ENCODE measurements at places on chromosomes 7 and 10.

DNA sequence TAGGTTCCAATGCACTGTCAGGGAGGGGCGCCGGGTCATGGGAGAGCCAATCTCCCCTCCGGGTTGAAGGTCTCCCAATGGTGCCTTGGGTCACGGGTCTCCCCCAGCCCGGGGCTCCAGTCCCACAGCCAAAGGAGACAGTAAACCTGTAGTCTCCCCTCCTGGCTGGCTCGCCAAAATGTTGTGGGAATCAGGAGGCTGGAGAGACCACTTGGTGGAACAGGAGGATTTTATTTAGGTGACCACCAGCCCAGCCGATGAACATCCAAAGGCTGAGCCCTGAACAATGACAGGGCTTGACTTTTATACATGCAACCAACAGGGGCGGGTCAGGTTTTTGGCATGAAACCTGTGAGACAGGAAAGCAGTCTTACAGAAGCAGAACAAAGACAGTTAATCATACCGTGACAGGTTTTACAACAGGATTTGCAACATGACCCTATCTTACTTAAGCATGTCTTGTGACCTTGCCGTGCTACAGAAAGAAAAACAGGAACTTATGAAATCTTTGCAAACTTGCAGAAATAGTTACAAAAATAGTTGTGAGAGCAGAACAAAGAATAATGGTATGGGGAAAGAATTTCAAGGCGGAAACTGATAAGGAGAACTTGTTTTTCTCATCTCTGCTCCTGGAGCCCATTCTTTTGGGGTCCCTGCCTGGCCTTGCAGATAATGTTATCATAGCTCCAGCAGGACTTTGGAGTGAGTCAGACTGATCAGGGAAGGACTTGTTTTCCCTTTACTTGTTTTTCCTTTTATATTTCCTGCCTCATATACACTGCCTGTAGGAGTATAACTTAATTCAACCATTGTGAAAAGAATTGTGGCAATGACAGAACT is 7.1 kb downstream of the ERV3-1 start:
- no peak for DNase-seq

DNA sequence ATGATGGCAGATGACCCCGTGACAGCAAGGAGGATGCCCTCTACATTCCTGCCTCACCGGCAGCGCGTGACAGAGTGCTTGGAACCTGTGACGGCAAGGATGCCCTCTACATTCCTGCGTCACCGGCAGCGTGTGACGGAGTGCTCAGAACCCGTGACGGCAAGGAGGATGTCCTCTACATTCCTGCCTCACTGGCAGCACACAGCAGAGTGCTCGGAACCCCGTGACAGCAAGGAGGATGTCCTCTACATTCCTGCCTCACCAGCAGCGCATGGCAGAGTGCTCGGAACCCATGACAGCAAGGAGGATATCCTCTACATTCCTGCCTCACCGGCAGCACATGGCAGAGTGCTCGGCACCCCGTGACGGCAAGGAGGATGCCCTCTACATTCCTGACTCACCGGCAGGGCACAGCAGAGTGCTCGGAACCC is 231.0 kb downstream of the DIP2C start:
- DNase-seq = no peak

- DNase-seq = no peak
Observed at GRCh38 chr10:66958466-66958865, 32.6 kb downstream of the LRRTM3 start.

GRCh38 chr10:89224739-89225443 is 17.8 kb upstream of the CH25H start:
- no peak for DNase-seq

- DNase-seq = no peak
Observed at GRCh38 chr7:47912332-47912731, 35.9 kb downstream of the PKD1L1 start.

GRCh38 chr10:65325913-65326312 is 1599.9 kb upstream of the LRRTM3 start:
- no peak for DNase-seq

- DNase-seq = no peak
Observed at GRCh38 chr7:147492606-147493005, 1098.0 kb upstream of the C7orf33 start.

DNA sequence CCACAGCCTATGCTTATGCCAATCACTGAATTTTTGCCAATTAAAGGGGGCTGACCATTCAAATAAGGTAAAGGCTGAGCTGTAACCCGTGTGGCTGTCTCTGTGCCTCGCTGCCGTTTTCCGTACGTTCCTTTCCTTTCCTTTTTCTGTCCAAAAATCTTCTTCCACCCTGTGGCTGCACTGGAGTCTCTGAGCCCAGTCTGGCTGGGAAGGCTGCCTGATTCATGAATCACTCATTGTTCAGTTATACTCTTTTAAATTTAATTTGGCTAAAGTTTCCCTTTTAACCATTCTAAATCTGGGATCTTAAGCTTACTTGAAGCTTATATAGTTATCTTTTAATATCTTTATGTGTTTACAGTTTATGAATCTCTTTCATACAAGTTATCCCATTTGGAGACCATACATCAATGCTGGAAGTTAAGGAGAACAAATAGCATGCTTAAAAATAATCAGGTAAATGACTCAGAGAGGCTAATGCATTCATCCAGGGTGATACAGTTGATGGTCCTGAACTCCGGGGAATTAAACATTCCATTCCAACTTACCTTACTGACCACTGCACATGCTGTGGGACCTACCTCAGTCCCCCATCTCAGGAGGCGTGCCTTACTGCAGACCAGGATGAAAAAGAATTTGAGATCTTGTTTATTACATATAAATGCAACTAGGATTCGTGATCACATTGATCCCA is 385.3 kb upstream of the ADARB2 start:
- DNase-seq = no peak

GRCh38 chr7:150999497-151000230 is 8.8 kb downstream of the NOS3 start:
- DNase-seq = no peak

GRCh38 chr10:11154849-11155498 is 137.3 kb downstream of the CELF2 start:
- DNase-seq = no peak

DNA sequence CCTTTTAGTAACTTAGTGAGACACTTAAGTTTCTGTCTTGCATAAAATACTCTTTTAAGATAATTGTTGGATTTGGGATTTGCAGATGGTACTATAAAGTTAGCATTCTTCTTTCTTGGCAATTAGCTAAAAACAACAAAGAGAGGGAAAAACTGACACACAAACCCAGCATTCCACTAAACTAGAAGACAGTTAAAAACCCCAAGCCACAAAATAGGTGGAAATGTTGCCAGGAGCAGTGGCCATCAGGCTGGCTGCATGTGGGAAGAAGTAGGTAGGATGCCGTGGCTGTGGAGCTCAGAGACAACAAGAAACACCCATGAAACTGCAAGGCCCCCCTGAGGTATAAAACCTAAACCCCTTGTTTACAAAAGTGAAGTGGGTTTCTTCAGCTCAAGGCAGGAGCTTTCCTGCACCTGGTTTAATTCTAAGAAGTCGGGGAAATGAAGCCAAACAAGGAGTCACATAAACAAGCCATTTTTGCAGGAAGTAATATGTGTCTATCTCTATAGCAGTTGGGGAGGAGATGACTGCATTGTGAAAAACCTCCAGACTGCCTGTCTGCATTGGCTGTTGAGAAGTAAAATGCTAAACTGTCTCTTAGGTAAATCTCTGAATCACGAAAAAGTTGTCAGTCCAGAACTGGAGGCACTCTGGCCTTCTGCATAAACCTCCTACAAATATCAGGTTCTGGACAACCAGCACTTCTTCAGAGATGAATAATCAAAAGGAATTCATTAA is 9.5 kb downstream of the RAB18 start:
- no peak for DNase-seq

DNA sequence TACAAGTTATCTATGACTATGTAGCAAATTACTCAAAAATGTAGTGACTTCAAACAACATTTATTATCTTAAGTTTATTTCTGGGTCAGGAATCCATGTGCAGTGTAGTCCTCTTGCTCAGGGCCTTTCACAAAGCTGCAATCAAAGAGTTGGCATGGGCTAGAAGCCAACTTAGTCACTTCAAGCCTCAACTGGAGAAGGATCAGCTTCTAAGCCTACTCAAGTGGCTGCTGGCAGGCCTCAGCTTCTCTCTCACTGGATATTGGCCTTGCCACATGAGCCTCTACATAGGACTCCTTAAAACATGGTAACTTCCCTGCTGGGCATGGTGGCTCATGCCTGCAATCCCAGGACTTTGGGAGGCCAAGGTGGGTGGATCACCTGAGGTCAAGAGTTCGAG is 5.0 kb upstream of the NFE2L3 start:
- DNase-seq = no peak

DNA sequence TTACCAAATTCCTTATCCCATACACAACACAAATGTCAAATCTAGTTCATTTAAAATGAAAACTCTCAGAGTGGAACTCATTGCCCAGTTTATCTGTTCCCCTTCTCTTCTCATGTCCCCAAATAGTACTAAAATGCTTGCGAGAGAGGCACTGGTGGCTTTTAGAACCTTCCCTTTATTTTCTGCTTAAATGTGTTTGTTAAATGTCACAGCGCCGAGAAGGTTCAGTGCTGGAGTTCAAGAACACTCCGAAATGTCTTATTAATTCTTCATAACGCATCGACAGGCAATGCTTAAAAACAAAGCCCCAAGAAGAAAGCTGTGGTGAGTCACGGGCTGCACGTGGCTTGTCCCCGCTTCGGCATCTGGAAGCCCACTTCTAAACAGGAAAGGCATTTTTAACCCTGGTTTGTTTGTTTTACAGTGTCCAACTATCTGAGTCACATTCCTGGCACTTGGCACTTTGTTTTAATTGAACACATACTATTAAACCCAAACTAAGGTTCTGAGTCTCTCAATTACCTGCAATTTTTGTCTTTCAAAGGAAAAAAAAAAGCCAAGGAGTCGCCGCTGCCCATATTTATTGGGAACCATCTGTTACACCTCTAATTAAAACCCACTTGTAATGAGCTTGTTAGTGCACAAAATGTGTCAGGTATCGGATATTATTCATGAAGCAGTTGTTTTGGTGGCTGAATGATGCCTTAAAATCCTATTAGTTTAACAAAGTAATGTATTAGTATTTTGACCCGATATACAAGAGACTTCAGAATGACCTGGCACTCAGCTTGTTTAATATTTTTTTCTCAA is 49.9 kb upstream of the MGMT start:
- DNase-seq = no peak

GRCh38 chr7:1758859-1759521 is 88.9 kb downstream of the ELFN1 start:
- DNase-seq = no peak

DNA sequence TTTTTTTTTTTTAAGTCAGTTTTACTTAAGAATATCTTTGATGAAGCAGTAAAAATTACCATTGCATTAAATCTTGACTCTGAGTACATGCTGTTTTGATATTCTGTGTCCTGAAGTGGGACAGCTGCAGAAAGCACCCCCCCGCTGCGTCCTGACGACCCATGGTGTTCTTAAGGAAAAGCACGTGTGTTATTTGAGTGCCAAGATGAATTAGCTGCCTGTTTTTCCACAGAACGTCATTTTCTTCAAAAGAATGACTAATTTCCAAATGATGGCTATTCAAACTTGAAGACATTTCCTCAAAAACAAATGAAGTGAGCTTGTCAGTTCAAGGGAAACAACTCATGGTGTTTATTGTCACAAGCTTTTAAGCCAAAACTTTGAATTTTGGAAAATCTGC is 45.9 kb downstream of the CREM start:
- no peak for DNase-seq

DNA sequence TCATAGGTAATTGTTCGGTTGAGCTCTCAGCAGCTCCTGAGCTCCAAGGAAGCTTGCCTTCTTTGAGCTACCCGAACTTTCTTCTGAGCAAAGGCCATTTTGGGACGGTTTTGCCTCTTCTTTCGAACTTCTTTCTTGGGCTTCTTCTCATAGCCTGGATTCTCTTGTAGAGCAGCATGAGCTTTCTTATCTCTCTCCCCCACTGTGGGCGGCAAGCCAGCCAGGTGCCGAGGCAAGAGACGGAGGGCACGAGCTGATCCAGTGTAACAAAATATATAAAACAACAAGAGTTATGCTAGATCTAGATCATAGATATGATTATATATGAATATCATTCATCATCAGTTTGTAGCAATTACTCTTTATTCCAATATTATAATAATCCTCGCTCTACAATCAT is 16.5 kb upstream of the KNDC1 start:
- DNase-seq = no peak

DNA sequence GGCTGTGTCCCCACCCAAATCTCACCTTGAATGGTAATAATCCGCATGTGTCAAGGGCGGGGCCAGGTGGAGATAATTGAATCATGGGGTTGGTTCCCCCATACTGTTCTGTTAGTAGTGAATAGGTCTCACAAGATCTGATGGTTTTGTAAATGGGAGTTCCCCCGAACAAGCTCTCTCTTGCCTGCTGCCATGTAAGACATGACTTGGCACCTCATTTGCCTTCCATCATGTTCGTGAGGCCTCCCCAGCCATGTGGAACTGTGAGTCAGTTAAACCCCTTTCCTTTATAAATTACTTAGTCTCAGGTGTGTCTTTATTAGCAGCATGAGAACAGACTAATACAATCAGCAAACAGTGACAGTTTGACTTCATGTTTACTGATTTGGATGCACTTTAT is 14.6 kb upstream of the R3HCC1L start:
- DNase-seq = no peak

- no peak for DNase-seq
Observed at GRCh38 chr7:41970941-41971340, 266.1 kb downstream of the GLI3 start.

GRCh38 chr7:57789130-57789529 is 339.2 kb downstream of the ZNF716 start:
- DNase-seq = no peak

GRCh38 chr7:124764847-124765400 is 668 bp downstream of the GPR37 start:
- DNase-seq = no peak

DNA sequence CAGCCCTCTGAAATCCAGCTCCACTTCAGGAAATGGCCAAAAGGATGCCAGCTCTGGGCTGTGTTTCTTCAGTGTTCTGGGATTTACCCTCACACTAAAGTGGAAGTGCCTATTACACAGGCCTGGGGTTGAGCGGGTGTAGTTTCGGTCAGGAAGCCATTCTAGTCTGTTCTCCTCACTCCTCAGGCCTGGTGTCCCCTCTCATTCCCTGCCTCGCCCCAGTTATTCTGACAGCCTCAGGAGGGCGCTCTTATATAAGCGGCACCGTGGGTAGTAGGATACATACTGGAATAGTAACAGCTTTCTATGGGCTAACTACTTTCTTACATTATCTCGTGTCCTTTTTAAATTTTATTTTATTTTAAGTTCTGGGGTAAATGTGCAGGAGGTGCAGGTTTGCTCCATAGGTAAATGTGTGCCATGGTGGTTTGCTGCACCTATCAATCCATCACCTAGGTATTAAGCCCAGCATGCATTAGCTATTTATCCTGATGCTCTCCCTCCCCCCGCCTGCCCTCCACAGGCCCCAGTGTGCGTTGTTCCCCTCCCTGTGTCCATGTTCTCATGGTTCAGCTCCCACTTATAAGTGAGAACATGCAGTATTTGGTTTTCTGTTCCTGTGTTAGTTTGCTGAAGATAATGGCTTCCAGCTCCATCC is 12.2 kb upstream of the LGI1 start:
- no peak for DNase-seq

All from activated T-cell treated with anti-CD3 and anti-CD28 coated beads for 24 hours (primary cell).